Activated naive CD4-positive, alpha-beta T cell treated with anti-CD3 and anti-CD28 coated beads, Interleukin-2, amount 50 U/mL, for 16 hours (primary cell): ENCODE measurements at places on chromosomes 6 and 20.

- DNase-seq: no peak
These were observed 179.8 kb downstream of the HAO1 start for GRCh38 chr20:7760247-7761031.

- DNase-seq: no peak
These were observed 19.1 kb downstream of the GABRR2 start for GRCh38 chr6:89295981-89296380.

DNA sequence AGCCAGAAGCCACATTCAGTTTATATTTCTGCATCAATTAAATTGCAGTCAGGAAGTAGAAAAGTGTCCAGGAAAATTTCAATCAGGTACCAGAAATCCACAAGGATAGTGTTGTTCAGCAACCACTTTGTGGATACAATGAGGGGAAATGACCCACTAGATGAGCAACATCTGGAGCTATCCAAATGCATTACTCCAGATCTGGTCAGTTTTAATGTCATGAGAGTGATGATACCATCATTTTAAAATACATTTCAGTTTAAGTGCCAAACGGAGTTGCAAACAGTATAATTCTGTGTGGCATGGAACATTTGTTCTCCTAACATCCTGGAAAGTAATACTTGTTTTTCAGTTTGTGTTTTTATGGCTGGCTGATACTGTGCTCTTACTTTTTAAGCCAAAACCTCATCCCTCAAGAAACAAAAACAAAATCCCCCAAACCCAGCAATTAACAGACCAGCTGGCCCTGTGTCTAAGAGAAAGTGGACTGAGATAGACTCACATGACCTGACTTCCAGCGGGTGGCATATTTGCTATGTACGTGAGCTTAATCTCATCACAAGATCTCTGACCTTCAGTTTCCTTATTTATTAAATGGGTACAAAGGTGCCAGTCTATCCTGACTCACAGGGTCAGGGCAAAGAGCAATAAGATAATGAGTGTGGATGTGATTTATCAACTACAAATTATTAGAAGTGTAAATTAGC lies 58.8 kb upstream of the CNKSR3 start:
- no peak for DNase-seq

DNA sequence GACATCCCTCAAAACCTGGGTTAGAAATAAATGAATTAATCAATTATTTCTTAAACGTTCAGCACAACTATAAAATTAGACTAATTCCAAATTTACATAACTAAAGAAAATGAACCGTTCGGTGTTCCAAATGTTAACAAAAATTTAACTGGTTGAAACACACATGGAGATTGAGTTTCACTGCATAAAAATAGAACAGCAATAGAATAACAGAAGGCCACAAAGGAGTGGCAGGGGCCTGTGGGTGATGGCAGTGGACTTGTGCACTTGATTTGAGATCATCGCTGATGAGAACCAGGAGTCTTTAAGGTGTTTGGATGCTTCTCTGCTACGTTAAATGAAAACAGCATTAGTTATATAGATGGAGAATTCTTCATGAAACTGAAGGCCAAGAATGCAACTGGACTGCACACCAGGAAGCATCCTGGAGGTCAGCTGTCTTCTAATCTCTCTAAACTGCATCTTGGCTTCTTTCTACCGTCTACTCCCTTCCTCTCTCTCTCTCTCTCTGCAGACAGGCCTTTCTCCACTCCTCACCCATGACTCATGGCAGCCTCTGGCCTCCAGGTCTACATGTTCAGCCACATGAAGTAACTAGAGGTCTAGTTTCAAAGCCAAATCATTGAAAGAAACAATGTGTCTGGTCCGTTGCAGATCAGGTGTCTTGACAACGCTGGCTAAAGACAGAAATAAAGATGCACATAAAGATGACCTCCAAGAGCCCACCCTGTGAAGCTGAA lies 111.3 kb downstream of the SIM1 start:
- DNase-seq: no peak

DNA sequence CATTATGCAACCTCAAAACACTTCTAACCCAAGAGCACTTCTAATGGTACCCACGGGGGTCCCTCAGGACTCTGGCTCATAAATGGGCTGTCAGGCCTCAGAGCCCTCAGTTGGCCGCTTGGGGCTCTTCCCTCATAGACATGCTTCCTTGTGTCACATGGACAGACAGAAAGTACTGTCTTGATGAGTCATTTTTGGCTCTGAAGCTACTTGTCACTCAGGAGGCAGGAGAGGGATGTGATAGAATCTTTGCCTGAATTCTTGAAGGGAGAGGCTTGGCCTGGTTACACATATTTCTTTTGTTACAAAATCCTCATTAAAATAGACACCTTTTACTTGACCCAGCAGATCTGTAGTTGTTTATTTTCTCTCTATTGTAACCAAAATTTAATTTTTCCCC lies 15.1 kb upstream of the EDN1 start:
- no peak for DNase-seq
